ENCODE measurements at places on chromosomes 6 and 20.

- H3K27ac ChIP-seq, result no peak overlapping the region
- peaks cover 3% of the 10 kb centered on the region for H3K4me1 ChIP-seq
- no peak overlapping the region for H3K4me3 ChIP-seq
Observed at GRCh38 chr6:13760307-13761304, 49.0 kb upstream of the RANBP9 start.

- no peaks in the 10 kb centered on the region for H3K27me3 ChIP-seq
- no peak for DNase-seq
- H3K36me3 ChIP-seq, result no peaks in the 10 kb centered on the region
- no peak overlapping the region for H3K4me3 ChIP-seq
- no peak overlapping the region for H3K27ac ChIP-seq
Observed at GRCh38 chr20:59308493-59309201, 8.2 kb downstream of the EDN3 start.

- no peaks in the 10 kb centered on the region for H3K36me3 ChIP-seq
- peaks cover 14% of the 10 kb centered on the region for H3K4me1 ChIP-seq
- DNase-seq, result no peak
- peak overlapping the region; percentile 54 for H3K4me3 ChIP-seq
- peak overlapping the region; percentile 77 for H3K27ac ChIP-seq
Observed at GRCh38 chr6:7260291-7261031, 52.5 kb downstream of the SSR1 start.

GRCh38 chr20:32481311-32482142, 103.6 kb downstream of the NOL4L start:
- no peaks in the 10 kb centered on the region for H3K36me3 ChIP-seq
- peak overlapping the region; percentile 81 for H3K4me3 ChIP-seq
- H3K4me1 ChIP-seq, result peaks cover 46% of the 10 kb centered on the region
- peak overlapping the region; percentile 76 for H3K27ac ChIP-seq
- DNase-seq, result no peak

- H3K27me3 ChIP-seq, result no peaks in the 10 kb centered on the region
- no peak for DNase-seq
- H3K36me3 ChIP-seq, result no peaks in the 10 kb centered on the region
- H3K4me1 ChIP-seq, result peaks cover 3% of the 10 kb centered on the region
Observed at GRCh38 chr6:31718265-31718664, 3.1 kb downstream of the LY6G6D start.

- no peaks in the 10 kb centered on the region for H3K4me1 ChIP-seq
- H3K4me3 ChIP-seq, result no peak overlapping the region
- no peaks in the 10 kb centered on the region for H3K36me3 ChIP-seq
- no peaks in the 10 kb centered on the region for H3K27me3 ChIP-seq
- H3K27ac ChIP-seq, result no peak overlapping the region
Observed at GRCh38 chr20:42435230-42435629, 754.5 kb downstream of the PTPRT start.

GRCh38 chr6:131645846-131646245, 8.7 kb downstream of the ENPP3 start:
- H3K36me3 ChIP-seq, result no peaks in the 10 kb centered on the region
- no peak overlapping the region for H3K4me3 ChIP-seq
- no peaks in the 10 kb centered on the region for H3K27me3 ChIP-seq
- DNase-seq, result no peak

DNA sequence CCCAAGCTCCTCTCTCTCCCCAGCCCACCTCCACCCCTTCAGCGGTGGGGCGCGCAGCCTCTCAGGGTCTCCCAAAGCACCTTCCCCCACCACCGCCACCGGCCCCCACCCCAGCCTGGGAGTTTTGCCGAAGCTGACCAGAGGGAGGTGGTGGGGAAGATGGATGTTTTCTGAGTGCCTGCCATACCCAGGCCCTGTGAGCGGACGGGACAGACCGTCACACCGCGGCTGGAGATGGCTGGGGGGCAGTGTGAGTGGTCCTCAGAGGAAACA, 5.7 kb downstream of the C20orf204 start:
- peaks cover 19% of the 10 kb centered on the region for H3K4me1 ChIP-seq
- H3K4me3 ChIP-seq, result peak overlapping the region; percentile 56
- H3K27ac ChIP-seq, result no peak overlapping the region
- H3K27me3 ChIP-seq, result no peaks in the 10 kb centered on the region
- no peak for DNase-seq
- no peaks in the 10 kb centered on the region for H3K36me3 ChIP-seq
